Sigmoid colon (tissue), 7 donors: ENCODE measurements at places on chromosomes 16 and 17.

DNA sequence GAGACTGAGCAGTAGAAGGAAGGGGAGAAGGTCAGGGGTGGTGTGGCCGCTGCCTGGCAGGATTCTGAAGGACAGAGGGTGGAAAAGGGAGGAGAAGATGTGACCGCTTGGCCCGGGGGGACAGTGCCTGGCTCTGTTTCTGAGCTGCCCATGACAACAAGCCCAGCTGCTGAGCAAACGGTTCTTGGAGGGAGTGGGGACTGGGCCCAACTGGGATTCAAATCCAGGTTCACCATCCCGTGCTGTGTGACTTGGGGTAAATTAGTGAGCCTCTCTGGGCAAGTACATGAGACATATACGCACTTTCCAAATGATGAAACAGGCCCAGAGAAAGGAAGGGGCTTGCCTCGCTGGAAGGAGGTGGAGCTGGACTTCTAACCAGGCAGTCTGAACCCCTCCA, 23.3 kb downstream of the SEC14L5 start:
- no peak for DNase-seq

DNA sequence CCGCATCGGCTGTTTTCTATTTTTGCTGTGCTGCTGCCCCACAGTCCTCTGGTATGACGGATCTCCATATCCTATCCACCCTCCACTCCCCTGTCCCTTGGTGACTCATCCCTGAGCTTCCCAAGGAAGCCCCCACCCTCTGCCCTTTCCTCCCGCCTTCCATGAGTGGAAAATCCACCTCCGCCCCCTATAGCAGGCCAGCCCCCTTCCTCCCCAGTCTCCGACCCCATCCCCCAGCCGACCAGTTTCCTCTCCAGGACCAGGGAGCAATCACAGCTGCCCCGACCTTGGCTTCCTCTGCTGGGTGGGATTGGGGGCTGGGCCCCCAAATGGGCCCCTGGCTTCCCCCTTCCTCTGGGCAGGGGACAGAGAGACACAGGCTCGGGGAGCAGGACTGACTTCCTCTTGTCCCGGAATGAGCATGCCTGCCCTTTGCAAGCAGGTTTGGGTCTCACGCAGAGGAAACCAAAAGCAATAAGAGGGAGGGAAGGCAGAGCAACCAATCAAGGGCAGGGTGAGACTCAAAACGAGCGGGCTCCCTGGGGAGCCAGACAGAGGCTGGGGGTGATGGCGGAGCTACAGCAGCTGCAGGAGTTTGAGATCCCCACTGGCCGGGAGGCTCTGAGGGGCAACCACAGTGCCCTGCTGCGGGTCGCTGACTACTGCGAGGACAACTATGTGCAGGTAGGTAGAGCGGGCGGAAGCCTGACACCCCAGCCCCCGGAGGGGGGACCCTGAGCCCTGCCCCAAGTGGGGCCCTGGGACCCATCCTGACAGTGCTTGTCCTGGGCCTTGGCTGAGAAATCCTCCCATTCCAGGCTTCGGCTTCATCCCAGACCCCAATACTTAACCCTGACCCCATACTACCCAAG, at the start of the genes ABI3 and GNGT2:
TSS of gene ABI3 (plus strand) at position 550 of the 872 bp plus-strand sequence. CDS start at position 568, 18 bp downstream.
TSS of gene GNGT2 (minus strand) at position 417 of the 872 bp plus-strand sequence. CDS start 3,152 bp downstream, outside the sequence.
- DNase-seq, result no peak

DNA sequence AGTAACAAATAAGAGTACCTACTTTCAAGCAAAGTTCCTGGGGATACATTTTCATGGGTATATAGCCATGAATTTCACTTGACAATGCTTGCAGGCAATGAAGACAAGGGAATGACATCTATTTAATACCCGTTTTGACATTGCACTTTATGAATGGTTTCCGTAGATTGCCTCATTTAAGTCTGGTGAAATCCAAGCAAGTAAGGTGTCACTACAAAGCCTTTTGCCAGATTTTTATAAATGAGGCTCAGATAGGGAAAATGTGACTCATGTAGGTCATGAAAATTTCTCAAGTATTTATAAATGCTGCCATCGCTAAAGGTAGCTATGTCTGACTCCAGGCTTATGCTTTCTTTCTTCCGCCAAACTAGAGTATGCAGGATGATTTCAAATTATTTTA, 644.3 kb downstream of the CDH8 start:
- DNase-seq, result no peak

DNA sequence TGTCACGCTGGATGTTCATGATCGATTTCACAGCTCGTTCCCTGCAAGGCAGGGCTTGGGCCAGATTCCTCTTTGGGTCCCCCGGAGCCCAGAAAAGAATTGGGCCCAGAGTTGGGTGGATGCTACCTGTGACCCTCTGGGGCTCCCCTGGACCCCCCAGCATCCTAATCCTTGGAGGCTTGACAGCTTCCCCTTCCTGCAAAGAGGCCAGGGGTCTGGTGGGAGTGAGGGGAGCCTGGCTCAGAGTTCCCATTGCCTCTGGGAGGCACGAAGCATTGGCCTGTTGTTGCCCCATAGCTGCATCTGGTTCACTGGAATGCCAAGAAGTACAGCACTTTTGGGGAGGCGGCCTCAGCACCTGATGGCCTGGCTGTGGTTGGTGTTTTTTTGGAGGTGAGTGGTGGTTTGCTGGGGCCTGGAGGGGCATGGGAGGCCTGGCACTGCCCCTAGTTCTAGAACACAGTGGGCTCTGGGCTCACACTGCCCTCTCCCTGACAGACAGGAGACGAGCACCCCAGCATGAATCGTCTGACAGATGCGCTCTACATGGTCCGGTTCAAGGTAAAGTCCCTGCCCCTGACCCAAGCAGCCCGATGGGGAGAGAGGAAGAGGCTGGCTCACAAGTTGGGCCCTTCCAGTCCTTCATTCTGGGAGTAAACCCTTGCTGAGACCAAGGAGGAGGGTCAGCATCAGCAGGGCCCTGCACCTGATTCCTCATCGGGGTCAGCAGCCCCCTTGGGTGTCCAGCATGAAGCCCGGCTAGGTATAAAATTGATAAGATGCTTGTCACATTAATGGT, 7.2 kb downstream of the CA7 start:
- DNase-seq, result no peak

GRCh38 chr17:65558683-65559460, 2.6 kb downstream of the AXIN2 start:
- no peak for DNase-seq

DNA sequence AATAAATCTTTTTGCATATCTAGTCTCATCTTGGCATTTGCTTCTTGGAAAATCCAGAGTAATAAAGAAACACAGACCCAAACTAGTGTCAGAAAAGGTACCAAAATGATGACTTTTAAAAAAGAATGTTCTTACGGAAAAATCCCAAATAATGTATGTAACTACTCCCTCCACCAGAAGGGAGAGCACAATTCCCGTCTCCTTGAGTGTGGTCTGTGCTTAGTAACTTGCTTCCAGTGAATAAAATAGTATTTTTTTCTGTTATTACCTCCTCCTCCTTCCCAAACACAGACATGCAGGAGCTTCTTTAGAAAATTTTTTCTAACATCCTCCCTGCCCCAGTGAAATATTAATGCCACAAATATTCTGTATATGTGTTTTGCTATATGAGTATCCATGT, 358.1 kb downstream of the ZFHX3 start:
- no peak for DNase-seq

GRCh38 chr16:1839554-1839953, 12.5 kb downstream of the FAHD1 start:
- no peak for DNase-seq

DNA sequence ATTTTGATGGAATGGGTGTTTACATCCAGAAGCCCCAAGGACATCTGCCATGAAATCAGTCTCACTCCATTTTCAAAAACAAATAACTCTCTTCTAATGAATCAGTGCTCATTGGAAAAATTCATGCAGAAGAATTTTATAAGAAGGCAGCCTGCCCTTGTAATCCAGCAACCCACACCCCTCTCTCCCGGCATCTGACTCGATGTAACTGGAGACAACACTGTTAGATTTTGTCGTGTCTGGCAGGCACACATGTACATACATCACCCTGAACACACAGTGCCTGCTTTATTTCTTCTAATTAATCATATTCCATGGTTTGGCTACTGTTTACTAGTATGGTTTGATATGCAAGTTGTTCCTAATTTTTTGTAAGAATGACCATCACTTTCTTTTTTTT, 11.9 kb upstream of the PLD6 start:
- DNase-seq, result no peak

- DNase-seq, result peak; percentile 65
Observed at GRCh38 chr17:2710071-2710802, 1.3 kb downstream of the CLUH start.

DNA sequence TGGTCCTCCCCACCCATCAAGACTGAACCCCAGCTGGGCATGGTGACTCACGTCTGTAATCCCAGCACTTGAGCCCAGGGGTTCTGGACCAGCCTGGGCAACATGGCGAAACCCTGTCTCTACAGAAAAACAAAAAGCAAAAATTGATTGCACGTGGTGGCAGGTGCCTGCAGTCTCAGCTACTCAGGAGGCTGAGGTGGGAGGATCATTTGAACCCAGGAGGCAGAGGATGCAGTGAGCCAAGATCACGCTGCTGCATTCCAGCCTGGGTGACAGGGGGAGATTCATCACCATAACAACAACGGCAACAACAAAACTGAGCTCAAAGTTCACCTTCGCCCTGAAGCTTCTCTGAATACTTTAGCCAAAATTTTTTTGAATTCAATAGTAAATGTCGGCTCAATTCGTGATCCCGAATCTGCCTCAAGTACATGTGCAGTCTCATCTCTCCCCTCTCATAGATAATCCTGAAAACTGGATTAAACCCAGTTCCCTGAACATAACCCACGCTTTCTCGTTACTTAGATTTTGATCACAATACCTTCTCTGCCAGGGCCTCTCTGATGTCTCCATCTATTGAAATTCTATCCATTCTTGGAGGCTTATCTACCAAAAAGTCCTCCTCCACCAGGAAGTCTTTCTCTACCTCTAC, 13.5 kb upstream of the MYH10 start:
- DNase-seq, result no peak

- DNase-seq, result no peak
Observed at GRCh38 chr17:13557077-13557476, 44.7 kb downstream of the HS3ST3A1 start.

- DNase-seq, result peak; percentile 88
Observed at GRCh38 chr16:85663891-85664321, 24.8 kb downstream of the GINS2 start.

GRCh38 chr16:30649725-30650368, 913 bp upstream of the PRR14 start:
- no peak for DNase-seq

- no peak for DNase-seq
Observed at GRCh38 chr17:59807892-59808509, 84.7 kb downstream of the TUBD1 start.

GRCh38 chr17:7262935-7263800, 890 bp upstream of the CLDN7 start:
- no peak for DNase-seq

GRCh38 chr16:66858740-66859396, 14.7 kb downstream of the CA7 start:
- DNase-seq, result no peak

- peak; percentile 65 for DNase-seq
Observed at GRCh38 chr16:2036200-2036966, 9.7 kb downstream of the NHERF2 start.

- DNase-seq, result peak; percentile 41
Observed at GRCh38 chr16:86491640-86492023, 18.7 kb upstream of the FOXF1 start.

DNA sequence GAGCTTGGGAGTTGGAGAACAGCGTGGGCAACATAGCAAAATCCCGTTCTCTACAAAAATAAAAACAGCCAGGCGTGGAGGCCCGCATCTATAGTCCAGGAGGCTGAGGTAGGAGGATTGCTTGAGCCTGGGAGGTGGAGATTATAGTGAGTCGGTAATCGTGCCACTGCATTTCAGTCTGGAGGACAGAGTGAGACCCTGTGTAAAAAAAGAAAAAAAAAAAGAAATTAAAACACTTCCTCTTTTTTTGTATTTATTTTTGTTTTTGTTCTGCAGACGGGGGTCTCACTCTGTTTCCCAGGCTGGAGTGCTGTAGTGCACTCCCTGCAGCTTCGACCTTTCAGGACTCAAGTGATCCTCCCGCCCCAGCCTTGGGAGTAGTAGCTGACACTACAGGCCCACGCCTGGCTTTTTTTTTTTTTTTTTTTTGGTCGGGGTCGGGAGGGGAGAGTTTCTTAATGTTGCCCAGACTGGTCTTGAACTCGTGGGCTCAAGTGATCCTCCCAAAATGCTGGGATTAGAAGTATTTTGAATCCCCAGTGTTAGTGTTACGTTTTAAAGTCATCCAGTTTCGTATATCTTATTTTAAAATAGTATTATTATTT, 1.5 kb downstream of the IST1 start:
- no peak for DNase-seq

GRCh38 chr17:17831208-17832031, 5.4 kb downstream of the SREBF1 start:
- DNase-seq, result no peak

DNA sequence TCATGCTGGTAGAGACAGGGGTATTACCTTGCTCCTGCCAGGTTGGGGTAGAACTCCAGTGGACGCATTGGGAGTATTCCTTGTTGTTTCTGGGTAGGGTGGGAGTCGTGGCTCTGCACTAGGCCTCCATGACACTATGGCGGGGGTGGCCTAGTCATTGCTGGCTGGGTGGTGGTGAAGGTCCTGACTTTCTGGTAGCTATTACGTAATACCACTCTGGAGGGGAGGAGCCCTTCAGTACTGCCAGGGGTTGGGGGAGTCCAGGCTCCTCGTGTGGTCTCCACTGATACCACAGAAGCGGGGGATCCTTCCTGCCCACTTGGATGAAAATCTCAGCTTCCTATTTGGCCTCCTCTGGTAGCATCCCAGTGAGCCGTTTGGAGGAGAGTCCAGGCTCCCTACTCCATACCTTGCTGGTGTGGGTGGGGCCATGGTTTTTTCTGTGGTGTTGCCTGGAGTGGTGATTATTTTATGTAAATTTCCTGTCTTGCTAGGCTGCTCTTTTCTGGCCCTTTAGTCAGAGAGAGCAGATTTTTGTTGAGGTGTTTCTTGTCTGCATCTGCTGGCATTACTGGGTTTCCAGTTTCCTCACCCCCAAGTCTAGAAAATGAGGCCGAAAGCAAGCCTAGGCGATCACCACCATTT, 65.8 kb upstream of the GNG13 start:
- DNase-seq, result no peak

DNA sequence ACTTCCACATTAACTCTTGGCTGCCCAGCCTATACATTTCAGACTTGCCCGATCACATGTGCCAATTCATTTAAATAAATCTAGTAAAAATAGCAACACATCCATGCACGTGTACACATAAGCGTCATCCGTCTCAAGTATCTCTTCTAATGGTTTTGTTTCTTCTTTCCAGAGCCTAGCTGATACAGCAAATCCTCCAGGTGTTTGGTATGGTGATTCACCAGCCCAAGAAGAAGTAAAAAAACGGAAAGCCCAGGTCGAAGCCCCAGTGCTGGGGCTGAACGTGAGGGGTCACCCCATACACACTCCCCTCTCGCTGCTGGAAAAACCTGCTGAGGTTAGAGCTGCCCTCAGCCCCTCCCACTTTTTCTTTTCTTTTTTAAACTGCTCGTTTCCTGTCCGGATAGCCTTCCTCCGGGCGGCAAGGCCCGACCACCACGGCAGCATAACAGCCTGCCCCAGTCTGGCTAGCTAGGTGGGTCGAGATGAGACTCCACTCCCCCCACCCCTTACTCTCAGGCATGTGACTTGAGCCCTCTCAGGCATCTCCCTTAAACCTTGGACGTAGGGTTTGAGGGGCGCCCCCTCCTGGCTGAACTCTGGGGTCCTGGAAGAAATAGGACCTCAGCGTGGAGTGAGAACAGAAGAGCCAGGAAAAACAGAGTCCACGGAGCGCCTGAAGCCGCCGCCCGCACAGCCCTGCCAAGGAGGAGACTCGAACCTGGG, 13.9 kb upstream of the OR1F1 start:
- DNase-seq, result peak; percentile 48

- DNase-seq, result peak; percentile 67
Observed at GRCh38 chr16:29231244-29231643, 175.3 kb downstream of the NPIPB11 start.
